ENCODE measurements at places on chromosomes 5 and 9.

- DNase-seq: peak; percentile 12
Measured at GRCh38 chr9:112753725-112754124, 3.2 kb downstream of the SNX30 start.

- no peak for DNase-seq
Measured at GRCh38 chr5:137736496-137736895, 607 bp upstream of the KLHL3 start.

- no peak for DNase-seq
Measured at GRCh38 chr5:160263326-160263855, 34.1 kb downstream of the FABP6 start.

DNA sequence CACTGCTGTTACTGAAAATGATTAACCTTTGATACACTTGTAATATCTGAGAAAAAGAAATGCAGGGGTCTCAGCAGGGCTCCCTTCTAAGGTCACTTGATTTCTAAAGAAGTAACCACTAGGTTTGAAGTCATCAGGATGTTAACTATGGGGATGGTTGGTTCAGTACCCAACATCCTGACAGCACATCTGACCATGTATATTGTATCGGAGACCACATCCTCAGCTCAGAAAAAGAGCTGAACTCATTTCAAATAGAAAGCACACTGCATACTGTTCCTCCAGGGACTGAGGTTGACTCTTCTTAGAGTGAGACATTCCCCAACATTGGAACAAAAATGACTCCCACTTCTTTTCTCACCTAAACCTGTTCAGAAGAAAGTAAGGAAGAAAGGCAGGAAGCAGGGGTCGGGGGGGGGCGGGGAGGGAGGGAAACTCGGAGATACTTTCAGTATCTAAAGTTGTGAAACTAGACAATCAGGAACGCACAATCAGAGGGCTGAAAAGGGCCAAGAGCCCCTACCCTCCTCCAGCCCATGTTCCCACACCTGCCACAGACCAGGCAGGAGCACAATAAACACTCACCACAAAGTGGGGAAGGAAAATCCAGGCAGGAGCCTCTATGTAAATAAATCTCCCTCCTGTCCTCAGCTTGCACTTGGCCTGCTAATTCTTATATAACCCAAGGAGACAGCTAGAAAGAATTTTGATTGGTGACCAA is 730 bp upstream of the GZMA start:
- no peak for DNase-seq

DNA sequence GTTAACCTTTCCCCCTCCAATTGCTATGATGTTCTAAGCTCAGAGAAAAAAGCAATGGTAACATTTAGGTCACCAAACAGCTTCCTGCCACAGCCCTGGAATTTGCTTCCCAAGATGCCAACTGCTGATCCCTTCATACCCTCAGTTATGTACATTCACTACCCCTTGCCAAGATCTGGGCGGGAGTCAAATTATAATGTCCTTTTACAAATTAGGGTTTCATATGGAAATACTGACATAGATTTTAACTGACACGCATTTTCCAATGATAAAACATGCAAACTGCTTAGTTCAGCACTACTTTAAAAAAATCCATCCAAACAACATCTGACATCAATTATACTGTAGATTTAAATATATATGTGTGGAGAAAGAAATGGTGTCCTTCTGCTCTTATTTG is 5.0 kb downstream of the LOX start:
- DNase-seq: peak; percentile 24

DNA sequence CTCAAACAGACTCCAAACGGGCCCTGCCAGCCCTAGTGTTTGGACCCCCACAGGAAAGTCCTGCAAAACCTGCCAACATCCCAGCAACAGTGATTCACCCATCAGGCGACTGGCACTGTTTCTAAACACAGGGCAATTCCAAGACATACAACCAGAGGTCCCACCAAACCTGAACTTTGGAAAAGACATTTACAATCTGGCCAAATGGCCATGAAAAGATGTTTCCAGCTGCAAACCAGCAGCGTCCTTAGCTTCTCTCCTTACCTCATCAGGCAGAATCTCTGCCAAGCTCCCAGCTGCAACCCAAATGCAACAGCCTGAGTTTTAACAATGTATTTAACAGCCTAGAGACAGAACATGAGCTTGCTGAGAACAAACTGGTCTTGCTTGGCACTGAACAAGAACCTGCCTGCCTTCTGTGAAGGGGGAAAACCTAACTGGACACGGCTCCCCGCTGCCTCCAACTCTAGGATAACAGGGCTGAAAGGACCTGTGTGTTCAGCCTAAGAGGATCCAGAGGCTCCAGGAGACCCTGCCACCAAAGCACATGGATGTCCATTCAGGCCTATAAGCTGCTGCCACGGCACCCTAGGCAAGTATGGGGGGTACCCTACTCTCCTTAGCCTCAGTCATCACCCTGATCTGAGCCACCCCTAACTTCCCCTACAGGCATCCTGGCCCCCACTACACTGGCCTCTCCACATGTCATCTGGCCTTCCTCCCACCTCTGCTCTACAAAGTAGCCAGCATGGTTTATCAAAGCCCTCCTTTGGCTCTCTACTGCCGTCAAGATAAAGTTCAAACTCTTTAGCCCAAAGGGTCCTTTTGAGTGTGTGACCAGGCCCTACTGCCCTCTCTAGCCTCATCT is 5.6 kb downstream of the P4HA2 start:
- peak; percentile 44 for DNase-seq

DNA sequence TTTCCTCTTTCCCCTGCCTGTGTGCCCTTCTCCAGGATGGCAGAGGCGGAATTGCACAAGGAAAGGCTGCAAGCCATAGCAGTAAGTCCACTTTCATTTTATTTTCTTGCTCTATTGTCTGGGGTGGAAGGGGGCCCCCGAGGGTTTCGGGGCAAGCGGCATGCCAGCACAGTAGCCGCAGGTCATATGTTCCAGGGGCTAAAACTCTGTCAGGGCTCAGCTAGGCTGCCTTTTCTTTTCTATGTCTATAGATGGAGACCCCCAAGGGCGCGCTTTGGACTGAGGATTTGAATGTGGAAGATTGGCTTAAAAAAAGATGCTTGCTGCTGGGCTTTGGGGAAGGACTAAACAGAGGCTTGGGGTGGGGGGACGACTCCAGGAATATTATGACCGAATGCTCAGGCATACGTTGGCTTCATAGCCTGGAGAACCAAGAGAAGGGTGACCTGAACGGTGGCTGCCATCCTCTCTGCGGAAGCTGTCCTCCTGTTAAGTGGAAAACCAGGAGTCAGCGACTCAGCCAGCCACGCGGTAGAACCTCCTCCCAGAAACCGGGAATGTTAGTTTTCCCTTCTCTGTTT is 545 bp downstream of the PALM2AKAP2 start:
- no peak for DNase-seq

DNA sequence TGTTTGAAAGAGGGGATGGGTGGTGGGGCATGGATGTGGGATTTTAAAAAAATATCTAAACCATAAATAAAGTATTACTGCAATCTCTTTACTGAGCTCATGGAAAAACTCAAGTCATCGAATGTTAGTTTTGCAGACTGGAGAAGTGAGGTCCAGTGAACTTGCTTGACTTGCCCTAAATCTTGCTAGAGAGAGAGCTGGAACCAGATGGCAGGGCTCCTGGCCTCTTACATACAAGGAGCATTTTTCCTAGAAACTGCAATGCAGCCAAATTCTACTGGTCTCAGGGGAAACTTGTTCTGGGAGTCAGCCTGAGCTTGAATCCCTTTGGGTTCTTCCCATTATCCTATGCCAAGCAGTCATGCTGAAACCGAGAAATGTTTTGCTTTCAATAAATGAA is 2.9 kb upstream of the TGFBI start:
- no peak for DNase-seq

DNA sequence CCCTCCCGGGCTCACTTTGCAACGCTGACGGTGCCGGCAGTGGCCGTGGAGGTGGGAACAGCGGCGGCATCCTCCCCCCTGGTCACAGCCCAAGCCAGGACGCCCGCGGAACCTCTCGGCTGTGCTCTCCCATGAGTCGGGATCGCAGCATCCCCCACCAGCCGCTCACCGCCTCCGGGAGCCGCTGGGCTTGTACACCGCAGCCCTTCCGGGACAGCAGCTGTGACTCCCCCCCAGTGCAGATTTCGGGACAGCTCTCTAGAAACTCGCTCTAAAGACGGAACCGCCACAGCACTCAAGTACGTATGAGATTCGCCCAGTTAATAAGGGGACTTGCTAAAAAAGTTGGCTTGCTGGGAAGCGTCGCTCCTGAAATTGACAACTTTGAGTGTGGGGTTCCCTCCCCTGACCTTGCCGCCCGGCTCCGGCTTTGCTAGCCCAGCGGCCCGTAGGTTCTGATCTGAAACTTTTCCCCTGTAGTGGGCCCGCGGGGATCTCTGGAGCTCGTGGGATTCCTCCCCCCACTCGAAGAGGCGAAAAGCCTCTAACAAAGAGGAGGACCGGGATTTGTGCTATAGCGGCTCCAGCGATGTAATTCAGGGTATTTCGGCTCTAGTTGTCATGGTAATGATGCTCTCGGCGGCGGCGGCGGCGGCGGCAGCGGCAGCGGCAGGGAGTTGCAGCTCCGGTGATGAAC is 572 bp downstream of the NR4A3 start:
- DNase-seq: no peak

DNA sequence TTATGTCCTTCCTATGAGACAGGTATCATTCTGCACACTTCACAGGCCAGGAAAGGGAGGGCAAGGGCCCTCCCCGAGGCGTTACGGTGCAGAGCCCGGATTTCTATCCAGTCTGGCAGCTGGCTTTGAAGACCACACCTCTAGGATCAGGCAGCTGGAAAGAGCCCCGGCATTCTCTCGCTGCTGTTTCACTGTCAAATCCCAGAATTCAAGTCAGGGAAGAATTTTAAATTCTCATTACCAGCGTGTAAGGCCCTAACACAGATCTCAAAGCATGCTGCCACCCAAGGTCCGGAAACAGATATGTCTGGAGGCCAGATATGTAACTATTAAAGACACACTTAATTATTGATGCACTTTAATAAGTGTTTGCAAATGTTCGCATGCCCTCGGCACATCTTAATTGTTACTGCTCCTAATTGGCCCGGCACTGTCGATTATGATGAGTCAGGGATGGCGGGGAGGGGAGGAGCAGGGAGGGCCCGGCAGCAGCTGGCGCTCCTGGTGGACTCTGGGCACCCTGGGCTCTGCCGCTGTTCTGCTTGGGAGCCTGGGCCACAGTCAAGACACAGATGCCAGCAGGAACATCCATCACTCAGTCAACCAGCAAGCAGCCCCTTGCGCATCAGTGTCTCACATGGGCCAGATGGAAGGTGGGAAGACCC is 76.3 kb upstream of the BARHL1 start:
- DNase-seq: no peak

- DNase-seq: peak; percentile 17
Measured at GRCh38 chr9:94210616-94211603, 48.2 kb upstream of the ZNF169 start.

GRCh38 chr5:110219769-110220168 is 506.7 kb downstream of the TMEM232 start:
- DNase-seq: no peak

DNA sequence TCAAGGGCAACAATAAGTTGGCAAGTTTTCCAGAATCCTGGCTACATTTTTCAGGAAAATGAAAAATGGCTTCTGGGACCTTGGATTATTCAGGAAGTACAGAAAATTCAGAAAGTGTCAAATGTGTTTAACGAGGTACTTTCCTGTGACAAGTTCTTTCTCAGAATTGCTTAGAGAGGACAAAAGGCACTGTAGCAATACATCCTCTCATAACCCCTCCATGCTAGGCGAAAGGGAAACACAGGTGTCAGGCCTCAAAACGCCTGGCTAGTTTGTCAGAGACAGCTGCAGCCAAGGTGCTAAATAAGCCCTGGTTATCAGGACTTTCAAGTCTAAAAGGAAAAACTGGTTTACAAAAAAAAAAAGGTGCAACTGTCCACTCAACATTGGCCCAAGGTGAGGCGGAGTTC is 115.2 kb downstream of the GNAQ start:
- DNase-seq: peak; percentile 57

- no peak for DNase-seq
Measured at GRCh38 chr9:35842020-35842745, 13.2 kb downstream of the TMEM8B start.

DNA sequence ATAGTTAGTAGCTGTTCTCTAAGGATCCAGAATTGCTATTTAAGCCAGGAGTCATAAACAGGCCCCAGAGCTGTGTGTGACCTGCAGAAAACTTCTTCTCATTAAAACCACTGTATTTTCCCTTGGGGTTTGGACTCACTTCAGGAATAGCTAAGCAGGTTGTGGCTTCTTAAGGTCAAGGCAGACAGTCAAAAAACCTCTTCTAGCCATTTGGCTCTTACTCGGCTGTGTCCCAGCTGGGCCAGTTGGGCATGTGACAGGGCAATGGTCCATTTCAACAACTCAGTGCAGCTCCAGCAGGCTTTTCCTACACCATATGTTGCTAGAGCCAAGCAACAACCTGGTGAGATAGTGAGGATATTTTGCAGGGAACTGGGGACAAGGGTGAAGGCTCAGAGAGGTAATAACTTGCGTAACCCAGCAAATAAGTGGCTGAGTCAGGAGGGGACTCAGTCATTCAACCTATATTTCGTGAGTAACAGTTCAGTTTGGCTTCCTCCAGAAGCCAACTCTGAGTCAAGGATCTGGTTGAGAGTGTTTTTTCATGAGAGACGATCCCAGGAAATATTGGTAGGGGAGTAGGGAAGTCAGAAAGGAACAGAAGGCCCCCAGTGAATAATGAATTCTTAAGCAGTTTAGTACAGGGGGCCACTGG is 115.4 kb upstream of the PPP2R2B start:
- no peak for DNase-seq

DNA sequence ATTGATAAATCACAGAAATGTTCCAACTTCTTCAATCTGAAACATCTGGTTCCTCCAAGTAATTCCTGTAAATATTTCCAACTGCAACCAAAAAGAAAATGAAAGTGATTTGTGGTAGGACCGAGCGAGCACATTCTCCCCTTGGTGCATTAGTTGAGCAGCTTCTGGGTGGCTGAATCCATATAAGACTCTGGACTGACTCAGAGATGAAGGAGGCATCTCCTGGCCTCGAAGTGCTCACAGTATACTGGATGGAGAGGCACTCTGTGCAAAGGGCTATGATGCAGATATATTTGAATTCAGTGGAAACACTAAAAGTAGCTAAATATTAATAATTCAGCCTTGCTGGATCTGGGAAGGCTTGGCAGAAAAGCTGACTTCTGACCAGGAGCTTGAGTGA is 265.0 kb downstream of the MARCHF11 start:
- DNase-seq: no peak

DNA sequence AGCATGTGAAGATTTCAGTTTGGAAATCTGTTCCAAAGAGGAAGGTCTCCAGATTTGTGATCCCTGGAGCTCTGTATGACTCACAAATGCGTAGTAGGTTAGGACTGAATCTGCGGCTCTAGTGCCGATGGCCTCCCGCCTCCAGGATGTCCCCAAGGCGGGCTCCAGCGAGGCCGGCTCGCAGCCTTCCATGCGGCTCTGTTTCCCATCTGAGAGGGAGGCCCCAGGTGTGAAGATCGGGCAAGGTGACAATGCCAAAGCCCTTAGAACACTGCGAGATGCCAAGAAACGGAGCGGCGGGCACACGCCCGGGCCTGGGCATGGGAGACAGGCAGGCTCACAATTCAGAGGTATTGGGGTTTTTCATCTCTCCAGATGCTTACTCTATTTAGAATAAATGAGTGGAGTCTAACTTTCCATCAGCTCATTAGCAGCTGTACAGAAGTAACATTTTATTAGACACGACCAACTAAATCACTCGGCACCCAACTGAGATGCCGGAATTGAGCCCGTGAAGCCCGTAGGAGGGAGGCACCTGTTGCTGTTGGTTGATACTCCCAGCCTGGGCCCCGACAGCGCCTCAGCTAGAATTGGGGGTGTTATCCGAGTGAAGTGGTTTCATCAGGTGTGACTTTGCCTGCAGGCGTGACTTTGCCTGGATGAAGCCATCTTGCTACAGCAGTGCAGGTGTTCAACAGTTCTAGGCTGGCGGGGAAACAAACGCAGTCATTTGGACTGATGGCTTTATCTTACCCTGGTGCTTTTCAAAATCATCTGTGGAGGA is 7.4 kb upstream of the MRPS2 start:
- no peak for DNase-seq

All from dermis blood vessel endothelial cell (primary cell).